ENCODE measurements at places on chromosomes 3 and 15.
A peak's percentile ranks its signal among the peaks of the same experiment; 100 is the strongest.

GRCh38 chr3:46440531-46441294, 24.0 kb downstream of the LTF start:
- DNase-seq, result no peak

DNA sequence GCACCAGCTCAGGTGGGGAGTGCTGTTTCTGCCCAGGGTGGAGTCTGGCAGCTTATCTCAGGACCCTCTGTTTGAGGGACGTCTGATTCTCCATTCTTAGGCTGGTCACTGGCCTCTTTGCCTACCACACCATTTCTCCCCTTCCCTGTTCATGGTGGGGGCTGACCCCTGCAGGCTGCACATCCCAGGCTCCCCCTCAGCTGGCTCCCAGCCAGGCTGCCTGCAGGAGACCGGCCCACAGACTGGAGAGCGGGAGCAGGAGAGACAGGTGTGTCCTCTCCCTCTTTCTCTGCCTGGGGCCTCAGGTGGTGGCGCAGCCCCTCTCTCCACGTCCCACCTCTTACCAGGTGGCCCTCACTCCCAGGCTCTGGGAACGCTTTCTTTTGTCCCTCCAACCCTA, 60.8 kb downstream of the RAB11A start:
- no peak for DNase-seq

- no peak for DNase-seq
Observed at GRCh38 chr3:86934851-86935250, 56.1 kb downstream of the VGLL3 start.

DNA sequence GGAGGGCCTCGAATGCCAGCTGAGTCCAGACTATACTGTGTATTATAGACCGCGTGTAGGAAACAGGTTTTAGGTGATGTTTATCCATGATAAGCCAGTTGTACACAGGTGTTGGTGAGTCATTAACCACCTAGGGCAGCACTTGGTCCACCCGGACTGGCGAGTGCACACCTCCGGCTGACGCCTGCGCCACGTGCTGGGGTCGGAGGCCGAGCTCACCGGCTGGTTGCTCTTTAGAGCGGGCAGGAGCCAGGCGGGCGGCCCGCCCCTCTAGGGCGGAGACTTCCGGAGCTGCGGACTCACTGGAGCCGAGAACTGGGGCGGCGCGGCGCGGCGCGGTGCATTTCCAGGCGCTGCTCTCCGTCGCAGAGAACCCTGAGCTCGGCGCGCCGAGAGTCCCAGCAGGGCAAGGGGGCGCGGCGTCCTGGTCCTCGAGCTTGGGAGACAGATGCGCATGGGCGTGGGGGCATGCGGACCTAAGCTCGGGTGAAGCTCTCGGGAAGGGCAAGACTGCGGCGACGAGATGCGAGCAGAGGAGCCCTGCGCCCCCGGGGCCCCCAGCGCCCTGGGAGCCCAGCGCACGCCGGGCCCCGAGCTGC, at the start of gene ESYT3:
TSS of gene ESYT3 (plus strand) at position 341 of the 599 bp plus-strand sequence. CDS start at position 524, 183 bp downstream.
- DNase-seq, result no peak

GRCh38 chr15:64456634-64457108, 3.7 kb upstream of the ZNF609 start:
- DNase-seq, result no peak

DNA sequence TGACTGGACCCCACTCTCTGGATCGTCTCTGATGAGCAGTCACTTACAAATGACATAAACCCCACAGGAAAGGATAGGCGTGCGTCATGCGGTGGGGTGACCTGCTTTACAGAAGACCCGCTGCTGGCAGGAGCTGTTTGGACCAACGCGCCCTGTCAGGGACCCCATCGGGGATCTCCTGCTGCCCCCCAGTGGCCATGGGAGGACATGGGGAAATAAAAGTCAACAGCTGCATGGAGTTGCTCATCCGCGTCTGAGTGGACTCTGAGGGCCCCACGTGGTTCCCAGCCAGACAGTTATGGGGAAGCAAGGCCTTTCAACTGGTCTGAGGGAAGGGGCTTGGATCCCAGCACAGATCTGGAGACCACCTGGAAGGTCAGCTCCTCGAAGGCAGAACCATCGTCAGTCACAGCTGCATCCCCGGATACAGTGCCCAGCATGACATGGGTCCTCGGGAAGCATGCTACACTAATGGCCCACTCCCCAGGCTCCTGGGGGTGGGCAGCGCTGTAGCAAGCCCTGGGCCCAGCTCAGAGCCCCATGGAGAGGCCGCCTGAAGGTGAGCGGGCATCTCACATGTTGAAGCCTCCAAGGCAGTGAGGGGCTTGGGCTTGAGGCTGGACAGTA, 32.1 kb downstream of the PTH1R start:
- DNase-seq, result peak; percentile 54

GRCh38 chr15:90463381-90463780, 66.3 kb upstream of the CRTC3 start:
- DNase-seq, result no peak

DNA sequence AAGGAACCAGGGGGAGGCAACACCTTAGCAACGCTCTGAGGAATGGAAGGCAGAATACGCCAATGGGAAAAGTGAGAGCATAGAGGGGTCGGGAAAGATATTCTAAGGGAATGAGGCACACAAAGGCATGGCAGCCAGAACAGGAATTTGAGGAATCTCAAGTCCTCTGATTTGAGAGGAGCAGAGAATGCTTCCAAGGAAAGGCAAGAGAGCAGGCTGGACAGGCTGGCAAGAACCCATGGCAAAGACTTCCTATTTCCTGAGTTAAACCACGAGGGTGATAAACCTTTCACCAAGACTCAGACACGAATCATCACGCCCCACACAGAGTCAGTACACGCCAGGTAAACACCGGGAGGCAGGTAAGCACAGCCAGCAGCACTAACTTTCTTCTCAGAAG, 109.8 kb downstream of the IGF2BP2 start:
- no peak for DNase-seq

DNA sequence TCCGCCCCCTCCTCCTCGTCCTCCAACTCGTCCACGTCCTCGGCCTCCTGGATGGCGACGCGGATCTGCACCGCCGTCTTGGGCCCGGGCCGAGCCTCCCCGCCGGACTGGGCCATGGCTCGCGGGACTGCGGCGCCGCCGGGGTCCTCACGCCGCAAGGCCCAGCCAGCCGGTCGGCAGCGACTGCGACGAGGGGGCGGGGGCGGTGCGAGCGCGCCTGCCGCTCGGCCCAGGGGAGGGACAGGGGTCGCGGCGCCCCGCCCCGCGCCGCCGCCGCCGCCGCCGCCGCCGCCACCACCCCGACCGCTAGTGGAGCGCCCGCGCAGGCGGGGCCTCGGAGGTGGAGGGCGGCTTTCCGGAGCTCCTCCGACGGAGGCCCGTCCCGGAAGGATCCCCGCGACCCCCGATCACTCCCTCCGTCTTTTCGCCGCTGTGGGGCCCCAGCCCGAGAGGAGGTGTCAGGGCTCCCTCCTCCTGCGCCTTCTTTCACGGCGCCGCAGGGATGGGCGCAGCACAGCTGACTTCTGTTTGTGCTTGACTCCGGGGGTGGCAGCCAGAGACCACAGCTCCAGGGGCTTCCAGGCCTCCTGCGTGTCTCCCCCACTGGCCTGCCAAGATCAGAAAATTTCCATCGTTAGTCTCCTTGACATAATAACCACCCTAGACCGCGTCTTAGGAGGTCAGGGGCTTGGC, at the start of gene LARP6:
TSS of gene LARP6 (minus strand) at position 185 of the 693 bp plus-strand sequence. CDS start at position 116, 69 bp downstream.
- DNase-seq, result no peak

GRCh38 chr3:35183927-35184675, 455.2 kb upstream of the ARPP21 start:
- DNase-seq, result no peak

DNA sequence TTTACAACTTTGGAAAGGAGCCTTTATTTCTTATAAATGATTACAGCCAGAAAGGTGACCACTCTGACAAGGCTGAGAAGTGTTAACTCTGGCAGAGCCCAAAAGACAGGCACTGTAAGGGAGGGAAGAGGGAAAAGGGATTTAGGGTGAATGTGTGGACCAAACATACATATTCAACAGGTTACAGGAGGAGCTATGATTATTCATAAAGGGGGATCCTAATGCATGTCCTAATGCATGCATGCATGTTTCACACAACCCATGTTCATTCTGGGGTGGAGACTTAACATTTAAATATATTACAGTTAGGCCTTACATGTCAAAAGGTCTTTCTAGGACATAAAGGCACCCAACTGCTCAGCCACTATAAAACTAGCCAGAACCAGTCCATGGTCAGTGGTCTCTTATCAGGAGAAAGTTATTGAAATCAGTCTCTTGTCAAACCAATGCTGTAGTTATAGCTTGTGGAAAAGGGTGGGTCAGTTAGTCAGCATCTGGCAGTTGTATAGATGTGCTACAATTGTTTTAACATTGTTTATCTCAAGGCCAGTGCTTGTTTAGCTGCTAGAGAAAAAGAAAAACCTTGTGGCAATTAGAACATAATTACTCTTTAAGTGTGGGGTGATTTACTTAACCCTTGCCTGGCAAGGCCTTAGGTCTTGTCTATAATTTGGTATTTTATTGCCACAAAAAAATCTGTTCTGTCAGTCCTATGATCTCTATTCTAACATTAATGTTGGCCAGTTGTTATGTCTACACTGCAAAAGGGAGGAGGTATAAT, 77.5 kb downstream of the RAD18 start:
- no peak for DNase-seq

- no peak for DNase-seq
Observed at GRCh38 chr15:85354461-85354860, 25.9 kb upstream of the AKAP13 start.

GRCh38 chr3:54243056-54243931, 120.9 kb downstream of the CACNA2D3 start:
- DNase-seq, result no peak

GRCh38 chr3:171249245-171249644, 211.0 kb downstream of the TNIK start:
- DNase-seq, result no peak

DNA sequence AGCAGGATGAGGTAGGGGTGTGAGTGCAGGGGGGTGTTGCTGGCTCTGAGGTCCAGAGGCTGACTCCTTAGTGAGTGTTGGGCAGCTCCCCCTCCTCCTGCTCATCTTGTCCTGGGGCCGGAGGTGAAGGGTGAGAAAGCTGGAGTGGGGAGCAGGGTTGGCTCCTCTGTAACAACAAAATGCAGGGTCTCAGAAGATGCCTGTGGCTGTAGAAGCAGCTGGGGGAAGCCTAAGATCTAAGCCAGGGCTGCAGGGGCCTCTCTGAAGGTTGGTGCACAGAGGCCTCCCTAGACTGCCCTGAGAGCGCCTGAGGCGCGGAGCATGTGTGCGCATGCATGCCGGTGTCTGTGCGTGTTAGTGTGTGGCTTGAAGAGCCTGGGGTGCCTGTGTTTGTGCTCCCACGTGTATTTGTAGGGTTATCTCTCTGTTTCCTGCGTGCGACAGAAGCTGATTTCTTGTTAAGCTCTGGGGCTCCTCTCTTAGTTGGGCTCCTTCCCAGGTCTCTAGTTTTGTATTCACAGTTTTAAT, 5.3 kb upstream of the HDAC11 start:
- DNase-seq, result no peak

GRCh38 chr3:114446600-114446999, 152.8 kb downstream of the TIGIT start:
- no peak for DNase-seq

DNA sequence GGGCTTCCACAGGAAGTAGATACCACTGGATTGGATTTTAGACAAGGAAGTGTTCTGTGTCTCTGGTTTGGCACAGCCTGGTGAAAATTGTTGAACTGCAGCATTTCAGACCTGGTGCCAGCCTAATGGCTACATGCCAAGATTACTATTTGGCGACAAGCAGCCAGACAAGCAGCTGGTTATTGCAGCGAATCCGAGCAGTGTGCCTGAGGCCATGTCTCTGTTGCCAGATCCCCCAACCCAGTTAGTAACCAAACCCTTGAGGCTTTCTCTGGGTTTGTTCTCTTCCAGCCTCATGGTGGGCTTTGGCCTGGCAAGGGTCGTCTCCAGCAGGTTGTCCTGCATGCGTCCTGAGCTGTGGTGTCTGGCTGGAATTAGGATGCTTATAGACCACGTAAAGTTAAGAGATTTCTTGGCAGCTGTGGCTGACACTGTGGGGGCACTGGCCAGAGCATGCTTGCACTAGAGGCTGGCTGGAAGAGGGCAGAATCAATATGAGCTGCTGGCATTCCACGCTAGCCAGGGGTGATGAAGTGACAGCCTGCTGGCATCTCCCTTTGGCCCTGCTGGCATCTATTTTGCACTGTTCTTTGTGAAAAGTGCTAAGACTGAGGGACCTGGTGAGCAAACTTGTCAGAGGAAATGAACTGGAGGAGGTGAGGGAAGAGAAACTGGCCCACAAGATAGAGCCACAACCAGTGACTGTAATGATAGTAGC, 172.6 kb downstream of the RBMS3 start:
- no peak for DNase-seq

DNA sequence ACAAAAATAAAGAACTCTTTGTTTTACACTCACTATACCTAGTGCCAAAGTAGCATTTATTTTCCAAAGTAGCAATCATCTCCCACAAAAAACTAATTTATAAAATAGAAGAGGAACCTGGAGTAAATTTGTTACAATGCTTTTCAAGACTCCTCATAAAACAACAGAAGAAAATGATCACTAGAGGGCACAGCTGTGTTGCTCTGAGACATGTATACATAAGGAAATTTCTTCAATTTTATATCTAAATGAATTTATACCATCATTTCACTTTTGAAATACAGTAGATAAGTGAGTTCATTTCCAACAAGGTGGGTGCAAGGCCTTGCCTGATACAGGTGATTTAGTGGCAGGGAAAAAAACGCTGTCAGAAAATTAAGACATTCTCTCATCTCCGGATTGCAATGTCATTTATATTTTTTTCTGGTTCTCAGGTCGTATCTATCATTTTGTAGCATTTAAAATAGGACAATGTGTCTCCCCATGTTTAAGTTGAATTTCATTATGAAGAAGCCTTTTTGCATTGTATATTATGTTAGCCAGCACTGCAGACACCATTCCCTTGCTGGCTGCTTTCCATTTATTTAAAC, 25.3 kb upstream of the ARHGEF26 start:
- DNase-seq, result no peak

- DNase-seq, result no peak
Observed at GRCh38 chr3:116018646-116019045, 395.3 kb downstream of the GAP43 start.

DNA sequence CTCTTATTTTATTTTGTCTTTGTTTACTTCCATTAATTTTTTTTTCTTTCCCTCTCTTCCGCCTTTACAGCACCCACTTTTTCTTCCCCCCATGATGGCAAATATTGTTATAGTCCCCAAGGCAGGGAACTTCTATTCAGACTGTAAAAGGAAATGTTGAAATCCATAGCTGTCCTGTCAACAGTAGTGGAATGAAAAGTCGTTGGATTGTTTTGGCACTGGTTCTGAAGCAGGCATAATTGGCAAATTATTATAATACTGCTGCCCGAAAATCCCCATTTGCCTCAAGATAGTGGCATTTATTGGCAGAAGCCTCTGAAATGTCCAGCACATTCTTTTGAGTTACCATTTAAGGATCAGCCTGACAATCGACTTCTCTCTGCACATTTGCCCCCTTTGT, 150.6 kb downstream of the TPRG1 start:
- no peak for DNase-seq

- no peak for DNase-seq
Observed at GRCh38 chr3:188581365-188581764, 427.4 kb downstream of the LPP start.

DNA sequence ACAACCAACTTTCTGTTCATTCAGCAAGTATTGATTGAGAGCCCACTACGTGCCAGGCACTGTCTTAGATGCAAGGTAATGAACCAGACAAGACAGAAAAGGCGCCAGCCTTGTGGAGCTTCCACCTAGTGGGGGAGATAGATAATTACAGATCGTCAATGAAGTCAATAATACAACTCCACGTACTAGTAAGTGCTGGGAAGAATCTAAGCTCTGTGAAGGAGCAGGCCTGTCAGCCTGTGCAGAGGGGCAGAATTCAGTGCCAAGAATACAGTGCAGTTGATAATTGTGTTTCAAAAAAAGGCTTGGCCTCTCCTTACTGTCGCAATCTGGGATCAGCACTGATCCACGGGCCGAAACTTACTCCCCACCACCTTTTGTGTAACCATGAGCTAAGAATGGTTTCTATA, 186.3 kb downstream of the FEZF2 start:
- no peak for DNase-seq

Data from activated CD8-positive, alpha-beta memory T cell treated with anti-CD3 and anti-CD28 coated beads for 1 hour (primary cell).